ENCODE measurements at places on chromosomes 5 and 9.

GRCh38 chr9:115292584-115293279, 174.8 kb upstream of the TNC start:
- no peak for DNase-seq

DNA sequence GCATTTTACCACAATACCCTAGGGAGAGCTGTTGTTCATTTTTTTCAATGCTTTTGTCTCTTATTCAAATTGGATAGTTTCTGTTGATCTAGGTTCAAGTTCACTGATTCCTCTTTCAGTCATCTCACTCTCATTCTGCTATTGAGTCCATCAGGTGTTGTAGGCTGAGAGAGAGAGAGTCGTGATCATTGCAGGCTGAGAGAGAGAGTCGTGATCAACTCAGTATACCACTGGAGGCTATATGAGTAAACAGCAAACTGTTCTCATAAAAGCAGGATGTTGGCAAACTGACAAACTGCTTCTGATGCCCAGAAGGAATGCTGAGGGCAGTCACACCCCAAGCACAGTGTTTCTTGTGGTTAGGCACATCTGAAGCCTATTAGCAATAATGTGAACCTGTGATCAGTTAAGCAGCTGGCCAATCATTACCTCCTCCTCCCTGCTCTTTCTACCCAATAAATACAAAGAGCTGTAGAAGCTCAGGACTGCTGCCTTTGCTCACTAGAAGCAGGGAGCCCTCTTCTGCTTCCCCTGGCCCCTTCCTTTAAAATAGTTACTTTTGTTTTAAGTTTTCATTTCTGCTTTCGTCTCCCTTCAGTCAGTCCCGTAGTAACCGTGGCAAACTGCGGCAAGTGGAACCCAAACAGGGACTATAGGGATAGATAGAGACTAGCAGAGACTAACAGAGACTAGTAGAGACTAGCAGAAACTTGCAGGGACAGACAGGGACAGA, 476.1 kb upstream of the ACO1 start:
- peak; percentile 13 for DNase-seq

GRCh38 chr5:40021007-40021406, 596.2 kb upstream of the DAB2 start:
- no peak for DNase-seq

- DNase-seq = no peak
Observed at GRCh38 chr5:1756481-1756880, 43.2 kb downstream of the MRPL36 start.

GRCh38 chr5:172356047-172356446, 72.5 kb upstream of the UBTD2 start:
- no peak for DNase-seq

- DNase-seq = no peak
Observed at GRCh38 chr9:28120626-28121025, 547.3 kb upstream of the C9orf72 start.

DNA sequence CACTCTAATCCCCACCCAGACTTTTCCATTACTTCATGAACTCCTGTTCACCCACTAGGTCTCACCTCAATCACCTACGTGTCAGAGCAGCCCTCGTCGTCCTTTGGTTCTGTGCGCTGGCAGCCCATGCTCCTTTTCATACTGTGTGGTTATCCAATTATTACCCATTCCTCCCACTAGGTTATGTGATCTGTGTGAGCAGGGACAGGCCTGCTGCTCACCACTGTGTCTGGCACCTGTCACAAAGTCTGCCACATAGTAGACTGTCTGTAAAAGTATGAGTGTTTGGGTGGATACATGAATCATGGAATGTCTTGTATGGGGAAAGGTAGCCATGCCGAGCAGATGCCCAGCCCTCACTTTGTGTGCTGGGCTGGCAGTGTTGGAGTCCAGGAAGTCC, 12.1 kb upstream of the SMAD5 start:
- DNase-seq = no peak

DNA sequence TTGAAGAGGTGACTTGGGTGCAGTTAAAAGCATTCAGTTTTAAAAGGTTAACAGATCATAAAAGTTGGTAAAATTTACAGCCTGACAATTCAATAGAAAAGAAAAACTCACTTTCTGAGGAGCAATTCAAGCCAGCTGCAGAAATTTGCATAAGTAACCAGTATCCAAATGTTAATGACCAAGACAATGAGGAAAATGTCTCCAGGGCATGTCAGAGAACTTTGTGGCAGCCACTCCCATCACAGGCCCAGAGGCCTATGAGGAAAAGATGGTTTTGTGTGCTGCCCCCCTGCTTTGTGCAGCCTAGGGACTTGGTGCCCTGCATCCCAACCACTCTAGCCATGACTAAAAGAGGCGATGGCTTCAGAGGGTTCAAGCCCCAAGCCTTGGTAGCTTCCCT, 1406.5 kb upstream of the ACO1 start:
- DNase-seq = no peak

- DNase-seq = no peak
Observed at GRCh38 chr5:92977846-92978540, 603.0 kb downstream of the NR2F1-AS1 start.

GRCh38 chr9:1972672-1973071, 42.5 kb upstream of the SMARCA2 start:
- no peak for DNase-seq

- DNase-seq = no peak
Observed at GRCh38 chr5:147882586-147883313, 4.2 kb downstream of the SCGB3A2 start.

DNA sequence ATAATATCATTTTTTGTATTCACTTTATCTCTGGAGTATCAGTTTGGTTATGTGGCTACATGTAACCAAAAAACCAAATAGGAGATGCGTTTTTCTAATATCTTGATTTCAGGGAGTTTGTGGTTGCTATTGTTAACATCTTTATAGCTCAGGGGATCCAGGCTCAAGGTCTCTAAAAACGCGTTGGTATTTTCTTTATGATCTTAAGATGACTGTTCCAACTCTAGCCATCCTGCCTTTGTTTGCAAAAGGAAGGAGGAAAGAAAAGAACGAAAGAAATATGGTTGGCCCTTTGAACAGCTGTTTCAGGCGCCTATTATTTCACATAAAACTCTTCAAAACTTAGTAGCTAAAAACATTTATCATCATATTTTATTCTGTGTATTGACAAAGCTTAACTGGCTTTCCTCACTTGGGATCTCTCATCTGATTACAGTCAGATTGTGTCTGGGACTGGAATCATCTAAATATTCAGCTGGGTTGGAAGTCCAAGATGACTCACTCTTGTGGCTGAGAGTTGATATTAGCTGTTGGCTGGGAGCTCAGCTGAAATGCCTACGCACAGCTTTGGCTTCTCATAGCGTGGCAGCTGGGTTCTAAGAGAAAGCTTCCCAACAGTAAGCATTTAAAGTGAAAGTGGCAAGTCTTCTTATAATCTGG, 60.1 kb downstream of the FAM174A start:
- peak; percentile 92 for DNase-seq

DNA sequence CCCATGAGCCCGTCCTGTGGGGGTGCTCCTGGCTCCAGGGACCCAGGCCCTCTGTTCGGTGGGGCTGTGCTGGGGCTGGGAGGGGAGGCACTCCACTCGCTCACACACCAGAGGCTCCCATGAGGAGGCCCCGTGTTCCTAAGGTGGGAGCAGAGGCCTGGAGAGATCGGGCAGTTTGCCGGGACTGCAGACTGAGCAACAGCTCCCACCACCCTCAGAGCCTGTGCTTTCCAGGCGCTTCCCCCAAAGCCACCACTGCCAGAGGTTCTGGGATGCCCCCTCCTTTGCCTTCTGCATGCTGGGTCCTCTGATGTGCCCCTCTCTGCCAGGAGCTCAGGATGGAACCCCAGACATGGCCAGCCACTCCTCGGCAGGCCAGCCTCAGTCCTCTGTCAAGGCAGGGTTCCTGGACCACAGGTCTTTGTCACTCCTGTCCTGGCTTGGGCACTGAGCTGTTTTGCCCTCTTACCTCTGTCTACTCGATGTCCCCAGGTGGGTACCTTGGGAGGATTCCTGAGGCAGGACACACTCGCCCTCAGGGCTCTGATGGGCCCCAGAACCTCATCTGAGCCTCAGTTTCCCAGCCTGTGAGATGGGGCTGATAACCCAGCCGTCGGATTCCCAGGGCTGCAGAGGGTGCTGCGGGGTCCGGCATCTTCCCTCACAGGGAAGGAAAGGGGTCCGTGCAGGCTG, 80.8 kb downstream of the TSPAN17 start:
- no peak for DNase-seq

- DNase-seq = no peak
Observed at GRCh38 chr5:9498541-9499497, 47.1 kb downstream of the SEMA5A start.

GRCh38 chr5:36523450-36523849, 83.0 kb upstream of the SLC1A3 start:
- no peak for DNase-seq

- peak; percentile 42 for DNase-seq
Observed at GRCh38 chr5:168092209-168093185, 198.9 kb upstream of the WWC1 start.

- no peak for DNase-seq
Observed at GRCh38 chr9:93020151-93020550, 38.4 kb upstream of the SUSD3 start.

DNA sequence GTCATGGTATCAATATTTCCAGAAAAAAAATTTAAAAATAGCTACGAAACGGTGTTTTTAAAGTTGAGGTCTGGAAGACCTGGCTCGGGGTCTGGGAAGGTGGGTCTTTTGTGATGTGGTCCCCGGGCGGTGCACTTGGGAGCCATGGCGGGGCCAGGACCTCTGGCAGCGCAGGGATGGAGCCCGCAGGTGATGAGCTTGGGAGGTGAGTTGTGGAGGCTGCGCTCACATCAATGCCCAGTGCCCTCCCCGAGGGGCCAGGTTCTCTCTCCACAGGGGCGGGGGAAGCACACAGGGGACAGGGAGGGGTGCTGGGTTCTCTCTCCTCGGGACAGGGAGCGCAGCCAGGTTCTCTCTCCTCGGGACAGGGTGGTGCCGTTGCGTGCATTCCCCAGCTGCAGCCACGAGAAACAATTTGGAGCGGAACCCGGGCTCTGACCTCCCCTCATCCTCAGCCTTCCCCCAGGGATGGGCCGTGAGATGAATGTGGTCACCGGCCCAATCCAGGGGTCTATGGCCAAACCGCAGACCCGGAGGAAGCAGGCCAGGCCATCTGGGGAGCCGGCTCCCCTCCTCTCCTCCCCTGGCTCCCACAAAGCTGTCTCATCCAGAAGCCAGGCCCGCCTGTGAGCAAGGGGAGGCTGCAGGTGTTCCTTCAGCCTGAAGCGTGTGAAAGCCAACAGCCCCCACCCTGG, 25.8 kb downstream of the DBH start:
- no peak for DNase-seq

DNA sequence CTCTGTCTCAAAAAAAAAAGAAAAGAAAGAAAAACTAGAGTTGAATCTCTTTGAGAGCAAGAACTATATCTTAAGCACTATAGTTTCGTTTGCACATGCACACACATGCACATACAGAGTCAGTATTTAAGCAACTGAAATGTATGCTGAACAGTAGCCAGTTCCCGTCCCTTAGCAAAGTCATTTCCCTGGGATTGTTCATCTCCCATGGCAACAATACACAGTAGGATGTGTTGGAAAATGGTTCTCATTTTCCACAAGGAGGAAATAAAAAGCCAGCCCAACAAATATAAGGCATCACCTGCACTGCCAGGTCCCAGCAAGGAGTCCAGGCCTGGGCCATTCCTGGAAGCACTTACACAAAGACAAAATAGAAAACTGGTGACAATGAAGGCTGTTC, 4.2 kb upstream of the ZNF346 start:
- DNase-seq = no peak

DNA sequence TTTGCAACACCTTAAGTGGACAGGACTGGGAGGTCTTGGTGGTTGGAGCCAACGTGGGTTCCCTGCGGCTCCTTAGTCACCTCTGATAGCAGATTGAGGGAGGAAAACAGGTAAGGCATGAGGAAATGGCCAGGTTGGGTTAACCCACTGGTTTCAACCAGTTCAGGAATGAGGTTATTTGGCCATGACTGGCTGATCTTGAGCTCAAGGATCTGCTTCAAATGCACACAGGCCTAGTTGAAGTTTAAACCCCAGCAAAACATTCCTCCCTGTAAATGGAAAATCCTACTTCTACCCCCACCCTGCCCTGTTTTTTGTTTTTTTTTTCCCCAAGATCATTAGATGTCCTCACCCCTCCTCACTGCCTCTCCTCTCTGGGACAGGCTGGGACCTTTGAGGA, 3.2 kb upstream of the NUP214 start:
- no peak for DNase-seq

GRCh38 chr9:15357050-15357653, 50.1 kb upstream of the TTC39B start:
- DNase-seq = no peak

DNA sequence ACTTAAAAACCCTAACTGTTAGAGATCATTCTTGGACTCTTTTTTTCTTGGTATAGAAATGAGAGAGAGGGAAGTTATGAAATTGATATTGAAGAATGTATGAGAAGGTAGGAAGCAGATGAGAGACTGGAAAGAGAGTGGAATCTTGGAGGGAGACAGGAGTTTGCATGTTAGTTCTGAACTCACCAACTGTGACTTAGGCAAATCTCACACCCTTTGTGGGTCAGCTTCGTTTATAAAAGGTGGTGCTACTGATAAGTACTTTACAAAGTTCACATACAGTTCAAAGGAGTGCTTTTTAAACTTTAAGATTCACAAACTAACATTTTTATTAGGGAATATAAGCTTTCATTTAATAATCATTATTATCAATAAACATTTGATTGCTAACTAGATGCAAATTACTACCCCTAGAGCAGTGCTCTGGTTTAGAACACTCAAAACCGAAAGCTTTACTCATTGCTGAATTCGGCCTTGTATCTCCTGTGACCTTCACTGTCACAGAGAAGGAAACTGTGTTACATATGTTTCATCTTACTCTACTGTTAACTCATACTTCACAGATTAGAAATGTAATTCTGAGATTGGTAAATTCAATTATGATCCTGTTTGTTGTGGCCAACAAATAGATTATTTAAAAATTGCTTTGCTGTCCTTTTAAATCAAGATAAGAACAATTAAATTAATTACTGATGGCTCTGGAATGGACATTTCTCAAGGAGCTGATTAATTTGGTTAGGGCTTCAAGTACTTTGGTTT, 143.2 kb downstream of the RMI1 start:
- DNase-seq = no peak

DNA sequence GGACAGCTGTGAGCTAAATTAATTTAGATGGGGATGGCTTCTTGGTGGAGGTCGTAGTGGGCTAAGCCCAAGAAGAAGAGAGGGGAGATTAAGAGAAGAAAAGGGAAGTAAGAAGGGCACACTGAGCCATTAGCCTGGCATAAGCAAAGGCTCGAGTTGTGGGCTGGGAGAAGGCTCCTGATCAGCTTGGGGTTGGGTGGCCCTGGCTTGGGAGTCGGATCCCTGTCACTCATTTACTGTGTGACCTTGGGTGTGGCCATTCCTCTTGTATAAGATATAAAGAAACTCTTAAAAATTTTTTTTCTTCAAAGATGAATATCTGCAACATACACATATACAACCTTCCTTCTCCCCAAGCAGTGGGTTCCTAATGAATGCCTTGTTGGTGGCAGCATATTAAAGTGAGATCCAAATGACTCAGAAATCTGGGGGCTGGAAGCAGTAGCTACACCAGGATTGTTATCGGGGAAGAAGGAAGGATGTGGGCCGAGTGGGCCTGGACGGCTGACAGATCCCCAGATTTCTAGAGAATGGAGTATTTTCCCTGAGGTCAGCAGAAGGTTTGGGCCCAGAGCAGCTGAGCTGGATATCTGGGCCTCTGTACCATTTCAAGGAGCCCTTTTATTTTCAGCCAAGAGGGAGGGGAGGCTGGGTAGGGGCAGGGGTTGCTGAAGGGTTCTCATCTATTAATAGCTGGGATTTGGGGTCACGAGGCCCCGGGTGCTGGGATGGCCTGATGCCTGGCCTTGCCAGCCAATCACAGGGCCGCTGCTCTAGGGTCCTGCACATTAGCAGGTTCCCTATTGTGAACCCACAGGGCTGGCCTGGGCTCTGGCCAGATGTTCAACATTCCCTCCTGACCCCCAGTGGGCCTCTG, 52.1 kb downstream of the PPARGC1B start:
- DNase-seq = no peak
